ENCODE measurements at places on chromosomes 16 and 17. TPM values are rescaled to one million over a fixed set of nuclear protein-coding genes. Genes with fewer than 3 reads are reported as not detected.

The C17orf50 gene
- total RNA-seq = not detected

The MINK1 gene
- total RNA-seq = 140 TPM

The GDPD3 gene
- total RNA-seq = 51.7 TPM

The RUNDC3A gene
- 3.7 TPM for total RNA-seq

The MAZ gene
- 224 TPM for total RNA-seq

The CPPED1 gene
- total RNA-seq = 18.9 TPM

The PIRT gene
- total RNA-seq = 1.1 TPM

The FAM20A gene
- 1.9 TPM for total RNA-seq

The TNFRSF13B gene
- total RNA-seq = 0.38 TPM

DNA sequence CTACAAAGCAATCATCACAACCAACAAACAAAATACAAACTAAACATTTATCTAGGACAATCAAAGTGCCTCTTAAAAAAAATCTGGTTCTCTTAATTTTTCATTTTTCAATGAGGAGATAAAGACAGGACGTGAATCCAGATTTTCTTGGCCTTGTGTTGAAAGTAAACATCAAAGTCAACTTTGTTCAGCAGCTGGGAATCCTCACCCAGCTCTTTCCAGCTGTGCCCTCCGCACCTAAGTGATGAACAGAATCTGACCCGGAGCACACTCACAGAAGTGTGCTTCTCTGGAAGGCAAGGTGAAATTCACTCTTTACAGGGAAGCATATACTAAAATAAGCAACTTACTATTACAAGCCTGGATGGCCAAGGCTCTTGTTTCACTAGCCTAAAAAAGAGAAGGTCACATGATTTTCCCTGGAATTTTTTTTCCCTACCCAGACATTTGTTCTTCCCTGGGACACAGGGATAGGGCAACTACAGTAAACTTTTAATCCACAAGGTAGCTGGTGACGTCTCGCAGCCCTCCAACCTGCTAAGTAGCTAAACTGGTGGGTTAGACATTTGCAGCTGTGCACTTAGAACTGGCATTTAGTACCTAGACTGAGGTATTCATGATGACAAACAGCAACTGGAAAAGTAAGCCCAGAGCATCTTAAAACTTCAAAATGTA, 3.2 kb downstream of the WIPI1 start:
- DNase-seq = no peak

- DNase-seq = no peak
Measured at GRCh38 chr16:54055864-54056263, 230.7 kb downstream of the IRX3 start.

- DNase-seq = peak; percentile 87
Measured at GRCh38 chr16:3149630-3150345, 15.0 kb downstream of the ZNF213 start.

- DNase-seq = no peak
Measured at GRCh38 chr17:73482251-73482716, 162.0 kb downstream of the SDK2 start.

- no peak for DNase-seq
Measured at GRCh38 chr17:77783991-77784820, 174.3 kb upstream of the TNRC6C start.

- DNase-seq = peak; percentile 45
Measured at GRCh38 chr16:84509032-84509950, 4.8 kb upstream of the MEAK7 start.

- no peak for DNase-seq
Measured at GRCh38 chr16:53915452-53916160, 211.7 kb downstream of the FTO start.

- DNase-seq = no peak
Measured at GRCh38 chr17:33280162-33280943, 12.7 kb downstream of the ASIC2 start.

- no peak for DNase-seq
Measured at GRCh38 chr16:70162041-70162451, 11.5 kb upstream of the CLEC18C start.

DNA sequence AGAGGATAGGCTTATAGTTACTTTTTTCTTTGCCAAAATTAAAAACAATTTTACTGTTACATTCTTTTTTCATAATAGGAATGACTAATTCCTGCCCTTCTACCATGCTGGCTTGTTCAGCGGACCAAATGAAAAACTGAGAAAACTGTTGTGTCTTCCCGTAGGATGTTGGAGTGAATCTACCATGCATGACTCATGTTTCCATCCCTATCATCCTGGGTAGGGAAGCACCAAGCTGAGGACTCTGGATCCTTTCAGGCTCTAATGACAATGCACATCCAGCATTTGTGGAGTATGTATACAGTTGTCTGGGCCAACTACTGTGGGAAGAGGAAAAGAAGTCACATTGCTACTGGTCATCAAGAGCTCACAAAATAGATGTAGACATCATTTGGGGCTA, 41.1 kb upstream of the DHX8 start:
- no peak for DNase-seq

GRCh38 chr17:12457493-12457892, 208.2 kb upstream of the MYOCD start:
- no peak for DNase-seq

GRCh38 chr17:81030741-81031565, 4.0 kb upstream of the BAIAP2 start:
- DNase-seq = peak; percentile 80

- no peak for DNase-seq
Measured at GRCh38 chr17:70478902-70479301, 309.6 kb downstream of the KCNJ2 start.

DNA sequence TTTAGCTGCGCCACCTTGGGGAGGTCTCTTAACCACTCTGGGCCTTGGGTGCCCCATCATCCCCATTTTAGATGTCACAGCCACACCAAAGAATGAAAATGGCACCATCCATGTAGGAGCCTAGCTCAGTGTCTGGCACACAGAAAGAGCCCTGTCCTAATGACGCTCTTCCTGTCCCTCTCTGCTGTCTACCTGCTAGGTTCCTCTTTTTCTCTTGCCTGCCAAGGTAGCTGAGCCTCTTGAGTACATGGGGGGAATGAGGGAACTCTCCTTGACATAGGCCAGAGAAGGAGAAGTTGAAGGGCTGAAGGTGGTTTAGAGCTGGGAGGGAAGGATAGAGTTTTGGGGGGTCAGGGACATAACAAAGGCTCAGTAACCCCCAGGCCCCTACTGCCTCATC, 1.8 kb downstream of the RUNDC3A start:
- DNase-seq = no peak

DNA sequence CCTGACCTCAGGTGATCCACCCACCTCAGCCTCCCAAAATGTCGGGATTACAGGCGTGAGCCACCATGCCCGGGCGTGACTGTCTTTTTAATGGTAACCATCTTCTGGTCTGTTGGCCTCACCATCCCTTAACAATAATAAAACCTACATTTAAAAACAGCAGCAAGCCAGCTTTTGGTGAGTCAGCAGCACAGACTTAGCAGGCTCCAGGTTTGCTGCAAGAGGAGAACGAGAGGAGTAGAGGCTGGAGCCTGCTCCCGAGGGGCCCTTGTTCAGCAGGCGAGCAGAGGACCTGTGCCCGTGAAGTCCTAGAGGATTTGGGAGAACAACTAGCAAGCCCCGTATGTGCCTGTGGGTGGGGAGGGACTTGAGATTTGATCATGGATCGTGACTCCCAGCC, 35.7 kb downstream of the MYH13 start:
- DNase-seq = no peak

DNA sequence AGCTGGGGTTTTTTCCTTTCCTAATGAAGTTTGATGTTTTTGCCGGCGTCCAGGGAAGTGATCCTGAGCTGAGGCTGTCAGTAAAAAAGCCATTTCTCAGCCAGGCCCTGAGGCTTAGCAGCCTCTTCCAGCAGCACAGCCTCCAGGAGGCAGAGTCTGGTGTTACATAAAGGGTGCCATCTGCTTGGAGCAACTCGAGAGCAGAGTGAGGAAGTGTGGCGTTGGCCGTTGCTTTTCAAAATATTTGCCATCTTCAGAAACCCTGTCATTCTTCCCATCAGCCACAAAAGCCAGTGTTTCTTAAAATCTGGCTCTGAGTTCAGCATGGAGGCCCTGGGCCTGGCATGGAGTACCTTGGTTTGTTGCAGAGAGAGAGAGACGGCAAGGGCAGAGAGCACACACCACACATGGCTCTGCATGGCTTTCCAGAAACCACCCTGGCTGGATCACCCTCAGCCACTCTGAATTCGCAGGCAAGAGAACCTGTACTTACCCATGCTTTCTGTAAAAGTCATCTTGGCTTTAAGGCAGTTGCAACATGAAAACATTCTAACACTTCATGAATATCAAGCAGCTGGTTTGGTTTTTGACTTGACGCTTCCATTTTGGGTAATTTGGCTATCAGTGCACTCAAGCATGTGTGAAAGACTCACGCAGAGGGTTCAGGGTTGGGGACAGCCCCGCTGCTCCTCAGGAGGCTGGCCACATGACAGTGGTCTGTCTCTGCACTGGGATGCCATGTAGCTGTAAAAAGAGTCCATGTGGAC, 21.0 kb downstream of the PMM2 start:
- DNase-seq = no peak

Data from mucosa of descending colon (tissue), 3 donors.